HFFc6 (cell line): ENCODE measurements at places on chromosomes 12 and 14. TPM values are rescaled to one million over a fixed set of nuclear protein-coding genes. Genes with fewer than 3 reads are reported as not detected.

DNAI7 gene
- total RNA-seq, result not detected in 3 replicates

GRCh38 chr12:42420395-42420794 is 94.4 kb downstream of the PPHLN1 start:
- no peak for DNase-seq

DNA sequence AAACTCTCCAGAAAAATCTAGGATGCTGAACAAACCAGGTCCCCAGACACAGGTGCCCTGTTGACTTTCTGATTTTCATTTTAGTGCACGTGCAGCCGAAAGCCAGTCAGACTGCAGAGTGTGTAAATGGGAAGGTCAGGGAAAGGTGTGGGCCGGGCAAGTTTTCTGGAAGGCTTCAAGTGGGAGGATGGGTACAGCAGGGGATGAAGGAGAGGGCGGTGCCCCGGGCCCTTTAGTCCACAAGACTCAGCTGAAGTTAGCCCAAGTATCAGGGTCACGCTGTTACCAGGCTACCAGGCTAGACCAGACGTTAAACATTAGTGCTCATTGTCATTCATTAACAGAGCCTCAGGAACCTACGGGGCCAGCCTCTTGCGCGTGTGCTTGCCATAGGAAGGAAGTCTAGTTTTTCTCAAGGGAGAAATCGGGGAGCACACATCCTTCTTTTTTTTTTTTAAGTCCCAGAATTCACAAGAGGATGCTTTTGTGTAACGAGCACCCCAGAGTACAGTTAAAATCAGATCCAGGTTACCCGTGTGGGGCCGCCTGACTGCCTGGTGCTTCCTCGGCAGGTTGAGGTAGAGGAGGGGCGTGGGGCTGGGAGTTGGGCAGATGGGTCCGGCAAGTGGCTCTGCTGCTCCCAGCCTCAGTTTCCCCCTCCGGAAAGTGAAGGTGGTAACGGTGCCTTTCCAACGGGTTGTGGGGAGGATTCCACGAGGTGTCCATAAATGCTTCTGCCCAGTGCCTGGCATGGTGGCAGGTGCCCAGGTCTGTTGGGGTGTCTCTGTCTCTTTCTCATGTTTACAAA is 19.1 kb downstream of the BCL7A start:
- no peak for DNase-seq

GRCh38 chr12:93748672-93749383 is 71.7 kb downstream of the CRADD start:
- DNase-seq, result no peak

GPRC5A gene
- 181 and 259 TPM in 2 replicates for total RNA-seq

CCDC198 gene
- total RNA-seq, result not detected in 3 replicates

PPFIBP1 gene
- 89.6 to 103 TPM (median 96.2 TPM) in 3 replicates for total RNA-seq

OR6C3 gene
- total RNA-seq, result not detected in 3 replicates

- no peak for DNase-seq
These were observed at the start of gene CLEC4C for GRCh38 chr12:7747246-7747645. CLEC4C (minus strand) TSS chr12:7747375; CDS start chr12:7747348, 27 bp downstream.

DNA sequence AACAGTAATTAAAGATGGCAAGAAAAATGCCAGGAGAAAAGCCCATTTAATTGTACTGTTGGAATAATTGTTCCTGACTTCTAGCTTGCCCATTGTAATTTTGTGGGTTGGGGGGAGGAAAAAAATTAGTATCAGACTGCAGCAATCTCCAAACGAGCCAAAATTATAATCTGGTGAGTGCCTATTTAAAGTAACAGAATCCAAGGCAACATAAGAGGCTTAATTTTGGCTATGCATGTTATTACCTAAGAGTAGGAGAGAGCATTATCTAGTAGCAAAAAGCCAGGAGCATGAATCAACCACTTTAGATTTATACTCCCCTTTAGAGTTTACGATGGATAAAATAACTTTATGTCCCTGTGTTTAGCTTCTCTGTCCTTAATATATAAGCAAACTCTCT is 14.6 kb upstream of the DENND5B start:
- peak; percentile 16 for DNase-seq

DNA sequence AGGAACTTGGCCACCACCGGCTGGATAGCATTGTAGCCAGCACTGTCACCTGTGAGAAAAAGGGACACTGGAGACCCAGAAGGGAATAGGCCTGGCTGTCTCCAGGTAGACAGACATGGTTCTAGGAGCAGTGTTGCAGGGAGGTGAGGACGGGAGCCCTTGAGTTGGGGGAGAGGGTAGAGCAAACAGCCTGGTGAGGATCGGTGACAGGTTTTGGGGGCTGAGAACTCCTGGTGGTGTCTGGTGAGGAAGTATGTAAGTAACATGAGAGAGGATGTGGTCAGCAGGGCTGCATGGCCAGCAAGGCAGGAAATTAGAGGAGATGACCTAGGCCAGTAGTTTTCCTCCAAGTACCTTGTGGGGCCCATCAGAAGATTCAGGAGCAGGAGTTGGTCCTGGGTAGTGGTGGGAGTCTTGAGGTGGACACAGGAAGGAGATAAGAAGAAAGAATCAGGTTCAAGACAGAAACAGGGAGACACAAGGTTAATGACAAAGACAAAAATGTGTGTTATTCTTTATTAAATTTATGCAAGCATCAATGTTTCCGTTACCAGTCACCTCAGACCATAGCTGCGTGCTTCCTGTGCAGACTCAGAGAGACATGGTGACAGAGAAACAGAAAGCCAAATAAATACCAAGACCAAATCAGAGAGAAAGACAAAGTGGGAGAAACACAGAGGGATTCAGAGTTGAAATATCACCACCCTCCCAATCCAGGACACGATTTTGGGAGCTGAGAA is at the start of gene ARHGAP9:
Gene ARHGAP9 (minus strand): TSS at position 491 of the 740 bp plus-strand sequence. CDS start 460 bp downstream, at position 31.
- no peak for DNase-seq

DNA sequence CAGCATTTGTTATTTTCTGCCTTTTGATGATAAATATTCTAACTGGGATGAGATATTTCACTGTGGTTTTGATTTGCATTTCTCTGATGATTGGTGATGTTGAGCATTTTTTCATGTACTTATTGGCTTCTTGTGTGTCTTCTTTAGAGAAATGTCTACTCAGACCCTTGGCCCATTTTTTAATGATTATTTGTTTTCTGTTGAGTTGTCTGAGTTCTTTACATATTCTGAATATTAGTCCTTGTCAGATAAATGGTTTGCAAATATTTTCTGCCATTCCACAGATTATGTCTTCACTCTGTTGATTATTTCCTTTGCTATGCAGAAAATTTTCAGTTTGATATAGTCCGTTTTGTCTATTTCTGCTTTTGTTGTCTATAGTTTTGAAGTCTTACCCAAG is 317.0 kb downstream of the CEP128 start:
- peak; percentile 60 for DNase-seq

GRCh38 chr12:87870493-87871460 is 158.4 kb downstream of the C12orf50 start:
- no peak for DNase-seq

DNA sequence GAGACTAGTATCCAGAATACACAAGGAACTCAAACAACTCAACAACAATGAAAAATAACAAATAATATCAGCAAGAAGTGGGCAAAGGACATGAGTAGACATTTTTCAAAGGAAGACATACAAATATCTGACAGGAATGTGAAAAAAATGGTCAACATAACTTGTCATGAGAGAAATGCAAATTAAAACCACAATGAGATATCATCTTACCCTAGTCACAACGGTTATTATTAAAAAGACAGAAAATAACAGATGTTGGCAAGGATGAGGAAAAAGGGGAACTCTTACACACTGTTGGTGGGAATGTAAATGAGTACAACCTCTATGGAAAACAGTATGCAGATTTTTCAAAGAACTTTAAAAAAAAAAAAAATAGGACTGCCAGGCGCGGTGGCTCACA is 20.4 kb downstream of the VWF start:
- no peak for DNase-seq

GRCh38 chr12:102478405-102479098 is 1.8 kb downstream of the IGF1 start:
- no peak for DNase-seq

FSCB gene
- not detected in 3 replicates for total RNA-seq

LLPH gene
- 46.7 to 53.1 TPM (median 50.5 TPM) in 3 replicates for total RNA-seq

GRCh38 chr14:84581041-84581440 is 948.9 kb upstream of the FLRT2 start:
- DNase-seq, result no peak

PIWIL1 gene
- not detected in 3 replicates for total RNA-seq

GRCh38 chr14:63853831-63854293 is 1.1 kb downstream of the SYNE2 start:
- DNase-seq, result peak; percentile 32

GRCh38 chr12:131000000-131000486 is 46.3 kb downstream of the ADGRD1 start:
- no peak for DNase-seq

DNA sequence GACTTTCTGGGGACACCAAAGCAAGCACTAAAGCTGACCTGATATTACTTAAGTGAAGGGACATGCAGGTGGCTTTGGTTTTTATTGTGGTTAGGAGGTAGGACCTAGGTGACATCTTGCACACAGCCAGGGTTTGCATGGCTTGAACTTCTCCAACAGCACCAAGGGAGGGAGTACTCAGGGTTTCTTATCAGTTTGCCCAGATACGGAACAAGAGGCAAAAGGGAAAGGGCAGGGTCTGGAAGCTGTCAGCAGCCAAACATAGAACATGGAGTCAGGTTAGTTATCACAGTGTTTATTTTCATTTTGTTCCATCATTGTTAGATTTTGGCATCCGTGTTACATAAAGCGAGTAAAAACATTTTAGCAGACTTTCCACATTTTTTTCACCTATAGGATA is 186.3 kb upstream of the CLEC14A start:
- no peak for DNase-seq

DNA sequence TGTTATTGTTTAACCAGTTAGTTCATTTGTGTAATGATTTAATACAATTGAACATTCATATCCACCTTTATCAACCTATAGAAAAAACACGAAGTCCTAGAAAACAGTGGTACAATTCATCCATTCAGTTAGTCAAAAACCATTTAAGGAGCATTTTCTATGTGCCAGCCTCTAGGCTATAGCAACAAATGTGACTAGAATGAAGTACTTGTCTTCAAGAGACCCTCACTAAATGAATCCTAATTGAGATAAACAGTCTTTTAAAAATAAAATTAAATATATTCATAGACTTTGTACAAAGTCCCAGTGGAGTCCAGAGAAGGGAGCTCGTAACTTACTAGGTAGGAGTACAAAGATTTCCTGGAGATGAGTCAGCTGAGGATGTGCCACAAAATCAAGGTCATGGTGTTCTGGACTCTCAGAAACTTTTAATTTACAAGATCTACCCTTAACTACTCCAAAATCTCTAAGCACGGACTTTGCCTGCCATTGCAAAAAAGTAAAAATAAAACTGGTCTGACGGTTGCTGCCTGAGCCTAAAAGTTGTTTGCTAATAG is 430.7 kb upstream of the DCN start:
- no peak for DNase-seq

DNA sequence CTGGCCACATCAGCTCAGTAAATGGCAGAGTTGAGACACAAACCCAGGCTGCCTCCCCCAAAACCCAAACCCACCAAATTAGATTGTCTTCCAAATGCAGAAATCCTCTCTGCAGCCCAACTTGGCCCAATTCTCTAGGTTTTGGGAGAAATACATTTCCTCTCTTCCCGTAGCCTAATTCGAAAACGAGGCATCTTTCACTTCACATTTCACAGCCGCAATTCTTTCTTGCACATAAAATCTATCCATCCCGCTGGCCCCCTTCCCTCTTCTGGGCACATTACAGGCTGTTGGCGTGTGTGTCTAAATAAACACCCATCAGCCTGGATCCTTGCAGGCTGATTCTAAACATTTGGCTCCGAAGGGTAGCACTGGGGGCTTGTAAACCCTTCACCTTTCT is 83.8 kb upstream of the VRK1 start:
- no peak for DNase-seq

DNA sequence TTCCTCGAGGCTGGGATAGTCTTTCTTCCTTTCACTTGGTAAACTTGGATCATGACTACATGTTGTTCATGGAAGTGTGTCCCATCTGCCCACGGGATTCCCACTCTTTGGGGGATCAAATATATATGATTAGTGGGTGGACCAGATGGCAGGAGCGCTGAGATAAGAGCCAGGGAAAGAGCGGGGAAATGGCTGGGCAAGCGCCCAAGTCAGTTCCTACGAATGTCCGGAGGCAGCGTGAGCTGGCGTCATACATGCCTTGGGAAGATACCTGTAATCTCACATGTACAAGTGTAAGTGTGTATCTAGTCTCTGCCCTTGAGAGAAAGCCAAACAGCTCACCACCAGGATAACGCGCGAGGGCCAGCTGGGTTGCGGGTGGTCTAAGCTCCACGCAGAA is 62.3 kb downstream of the FZD10 start:
- DNase-seq, result no peak

RBP5 gene
- not detected in 3 replicates for total RNA-seq

GRCh38 chr12:29707846-29708245 is 75.9 kb downstream of the TMTC1 start:
- DNase-seq, result no peak

DNA sequence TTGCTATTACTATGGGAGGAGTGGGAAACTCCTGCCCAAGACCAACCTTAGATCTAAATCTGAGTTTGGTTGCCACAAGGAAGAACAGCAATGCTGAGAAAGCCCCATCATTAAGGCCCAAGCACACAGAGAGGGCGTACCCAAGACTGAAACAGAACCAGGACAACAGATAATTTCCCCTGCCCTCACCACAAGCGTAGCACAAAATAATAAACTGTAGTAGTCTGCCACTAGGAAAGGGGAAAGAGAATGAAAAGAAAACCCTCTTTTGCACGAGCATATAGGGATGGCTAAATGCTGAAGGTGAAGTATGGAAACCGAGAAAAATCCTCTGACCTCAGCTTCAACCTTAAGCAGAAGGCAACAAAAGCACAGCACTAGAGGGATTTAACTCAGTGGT is 76.5 kb upstream of the DHRS4 start:
- DNase-seq, result no peak

GRCh38 chr14:23123419-23123818 is 4.4 kb upstream of the CEBPE start:
- DNase-seq, result no peak

- DNase-seq, result peak; percentile 46
These were observed 11.6 kb downstream of the TMEM30B start for GRCh38 chr14:61269321-61270083.

POTEM gene
- total RNA-seq, result not detected in 3 replicates

GRCh38 chr12:65958456-65958855 is 134.2 kb downstream of the HMGA2 start:
- DNase-seq, result no peak

DNA sequence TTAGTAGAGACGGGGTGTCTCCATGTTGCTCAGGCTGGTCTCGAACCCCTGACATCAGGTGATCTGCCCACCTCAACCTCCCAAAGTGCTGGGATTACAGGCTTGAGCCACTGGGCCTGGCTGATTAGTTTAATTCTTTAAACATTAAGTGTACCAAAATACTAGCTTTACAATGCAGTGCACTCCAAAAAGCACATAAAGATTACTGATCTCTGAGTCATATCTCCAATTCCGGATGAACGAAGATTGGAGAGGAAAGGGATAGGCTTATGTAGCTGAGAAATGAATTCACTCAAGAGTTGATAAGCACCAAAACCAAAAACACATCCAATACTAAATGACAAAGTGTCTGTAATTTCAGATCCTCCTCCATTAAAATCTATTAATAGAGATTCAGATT is 15.1 kb downstream of the NAV3 start:
- DNase-seq, result peak; percentile 39

- no peak for DNase-seq
These were observed 791 bp upstream of the RNF41 start for GRCh38 chr12:56222531-56222895.
